ENCODE measurements at places on chromosomes 13 and 19.

- peak; percentile 31 for ATAC-seq
Observed at GRCh38 chr19:932648-933552, 7.1 kb downstream of the ARID3A start.

GRCh38 chr19:8441725-8442544 is 2.8 kb upstream of the HNRNPM start:
- no peak for ATAC-seq

GRCh38 chr13:67120872-67121531 is 109.1 kb downstream of the PCDH9 start:
- no peak for ATAC-seq

DNA sequence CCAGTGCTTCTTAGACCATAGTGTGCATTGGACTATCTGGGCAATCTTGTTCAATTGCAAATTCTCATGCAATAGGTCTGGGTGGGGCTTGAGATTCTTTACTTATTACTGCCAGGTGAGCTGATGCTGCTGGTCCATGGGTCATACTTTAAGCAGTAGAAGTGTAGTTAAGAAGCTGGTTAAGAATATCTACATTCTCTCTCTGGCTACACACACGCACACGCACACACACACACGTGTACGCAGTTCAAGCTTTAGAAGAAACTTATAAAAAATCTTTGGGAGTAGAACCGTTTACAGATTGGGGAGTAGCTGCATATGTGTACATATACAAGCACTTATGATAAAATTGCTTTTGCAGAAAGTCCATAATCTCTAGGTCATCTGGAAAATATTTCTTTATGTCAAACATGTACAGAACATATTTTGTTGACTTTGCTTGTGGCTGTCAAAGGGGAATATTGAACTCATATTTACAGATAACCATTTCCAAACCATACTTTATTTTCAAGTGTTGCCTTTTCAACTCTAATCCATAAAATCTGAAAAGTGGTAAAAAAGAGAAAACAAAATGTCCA is 99.7 kb downstream of the GPC6 start:
- ATAC-seq, result no peak

- ATAC-seq, result no peak
Observed at GRCh38 chr13:93039131-93039530, 187.5 kb upstream of the GPC6 start.

- peak; percentile 57 for ATAC-seq
Observed at GRCh38 chr19:32018014-32018413, 327.4 kb upstream of the ZNF507 start.

DNA sequence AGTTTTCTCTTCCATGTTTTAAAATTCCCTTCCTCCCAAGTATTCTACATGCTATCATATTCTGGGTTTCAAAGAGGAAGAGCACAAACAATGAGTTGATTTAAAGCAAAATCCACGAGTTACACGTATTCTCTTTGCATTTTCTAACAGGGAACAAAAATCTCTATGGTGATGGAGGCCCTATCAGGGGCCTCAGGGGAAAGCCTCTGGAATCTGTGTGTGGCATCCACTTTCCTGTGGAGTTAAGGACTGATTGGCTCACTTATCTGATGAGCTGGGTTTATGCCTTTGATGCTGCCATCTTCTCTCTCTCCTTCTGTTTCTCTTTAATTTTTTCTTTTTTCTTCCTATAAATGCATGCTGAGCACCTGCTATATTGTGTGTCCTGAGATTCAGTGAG is 14.8 kb downstream of the OLFM4 start:
- ATAC-seq, result peak; percentile 77

DNA sequence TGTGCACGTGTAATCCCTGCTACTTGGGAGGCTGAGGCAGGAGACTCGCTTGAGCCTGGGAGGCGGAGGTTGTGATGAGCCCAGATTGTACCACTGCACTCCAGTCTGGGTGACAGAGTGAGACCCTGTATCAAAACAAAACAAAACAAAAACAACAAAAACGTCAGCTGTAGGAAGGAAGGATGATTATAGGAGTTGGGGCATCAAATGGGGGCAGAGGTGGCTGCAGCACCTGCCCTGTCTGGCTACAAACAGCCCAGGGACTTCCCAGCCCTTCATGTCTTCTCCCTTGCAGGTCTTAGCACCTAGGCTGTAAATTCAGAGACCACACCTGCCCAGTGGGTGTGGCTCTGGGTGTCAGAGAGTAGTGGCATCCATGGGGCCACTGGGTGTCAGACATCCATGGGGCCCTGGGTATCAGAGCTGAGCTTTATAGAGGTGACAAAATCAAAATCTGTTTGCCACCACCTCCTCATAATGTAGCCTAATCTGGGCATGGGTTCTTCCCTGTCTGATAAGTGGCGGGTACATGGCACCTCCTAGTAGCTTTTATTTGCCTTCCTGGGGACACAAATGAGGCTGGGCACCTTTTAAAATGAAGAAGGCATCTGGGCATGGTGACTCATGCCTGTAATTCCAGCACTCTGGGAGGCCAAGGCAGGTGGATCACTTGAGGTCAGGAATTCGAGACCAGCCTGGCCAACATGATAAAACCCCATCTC is 4.7 kb upstream of the B3GNT3 start:
- no peak for ATAC-seq

DNA sequence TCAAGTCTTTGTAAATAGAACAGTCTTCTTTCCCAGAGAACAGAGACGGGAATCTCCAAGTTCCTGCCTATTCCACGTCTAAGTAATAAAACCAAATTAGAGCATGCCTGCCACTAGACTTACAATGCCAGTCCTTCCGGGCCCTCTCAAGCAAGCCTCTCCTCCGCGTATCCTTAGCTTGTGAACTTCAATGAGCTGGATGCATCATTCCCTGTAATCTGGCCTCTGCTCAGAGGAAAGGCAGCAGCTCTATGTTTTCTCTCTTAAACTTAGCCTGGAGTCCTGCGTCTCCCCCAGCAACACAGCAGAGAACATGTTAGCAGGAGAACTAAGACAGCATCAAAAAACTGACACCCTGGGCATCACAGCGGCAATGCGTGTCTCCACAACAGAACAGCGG is 8.2 kb downstream of the NALCN start:
- no peak for ATAC-seq

DNA sequence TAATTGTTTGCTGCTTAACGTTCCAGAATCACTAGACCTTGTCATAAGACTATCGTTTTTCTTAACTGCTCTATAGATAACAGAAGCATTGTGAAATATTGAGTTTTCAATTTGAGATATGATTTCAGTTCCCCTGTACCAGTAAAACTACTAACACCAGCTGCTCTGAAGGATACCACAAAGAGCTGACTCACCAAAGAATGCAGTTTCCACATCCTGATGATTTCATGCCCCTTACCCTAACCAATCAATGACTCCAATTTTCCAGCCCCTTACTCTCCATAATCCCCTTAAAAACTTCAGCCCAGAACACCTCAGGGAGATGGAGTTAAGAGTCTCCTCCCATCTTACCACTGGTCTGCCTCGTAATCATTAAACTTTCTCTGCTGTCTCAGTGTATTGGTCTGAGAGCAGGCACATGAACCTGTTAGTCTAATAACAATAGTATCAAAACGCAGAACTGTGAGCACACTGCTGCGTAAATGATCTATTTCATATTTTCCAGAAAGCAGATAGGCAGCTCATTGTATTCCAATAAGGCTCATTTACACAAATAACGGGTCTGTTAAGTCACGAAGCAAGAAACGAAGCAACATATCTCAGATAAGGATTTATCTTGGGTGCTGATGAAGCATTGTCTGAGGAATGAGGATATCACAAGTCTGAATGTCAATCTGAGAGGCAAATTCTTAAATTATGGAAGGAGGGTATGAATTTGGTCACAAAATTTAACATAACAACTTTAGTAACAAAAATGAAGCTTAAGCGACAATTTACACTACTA is 14.1 kb upstream of the CCNA1 start:
- no peak for ATAC-seq

DNA sequence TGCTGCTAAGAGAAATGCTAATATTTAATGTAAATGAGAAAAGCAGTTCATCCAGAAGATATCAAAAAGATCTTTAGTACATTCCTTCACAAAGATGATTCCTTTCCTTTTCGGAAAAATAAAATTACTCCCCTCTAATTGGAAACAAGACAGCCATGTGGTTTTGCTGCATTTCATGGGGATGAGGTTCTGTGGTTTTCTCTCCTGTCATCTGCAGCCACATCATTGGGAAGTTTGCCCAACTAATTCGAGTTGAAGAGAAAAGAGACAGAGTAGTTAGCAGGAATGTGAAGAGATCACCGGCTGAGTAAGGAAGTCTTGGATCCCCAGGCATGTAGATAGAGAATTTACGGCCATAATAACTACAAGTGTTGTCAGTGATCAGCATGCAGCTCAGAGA is 122.1 kb downstream of the CYSLTR2 start:
- ATAC-seq, result no peak

GRCh38 chr19:55384131-55384919 is at the start of gene TMEM238:
Gene TMEM238, minus strand, starts transcription at chr19:55384292. Its CDS starts 33 bp downstream, at chr19:55384259.
- peak; percentile 4 for ATAC-seq

- no peak for ATAC-seq
Observed at GRCh38 chr13:94063096-94063495, 416.4 kb downstream of the DCT start.

DNA sequence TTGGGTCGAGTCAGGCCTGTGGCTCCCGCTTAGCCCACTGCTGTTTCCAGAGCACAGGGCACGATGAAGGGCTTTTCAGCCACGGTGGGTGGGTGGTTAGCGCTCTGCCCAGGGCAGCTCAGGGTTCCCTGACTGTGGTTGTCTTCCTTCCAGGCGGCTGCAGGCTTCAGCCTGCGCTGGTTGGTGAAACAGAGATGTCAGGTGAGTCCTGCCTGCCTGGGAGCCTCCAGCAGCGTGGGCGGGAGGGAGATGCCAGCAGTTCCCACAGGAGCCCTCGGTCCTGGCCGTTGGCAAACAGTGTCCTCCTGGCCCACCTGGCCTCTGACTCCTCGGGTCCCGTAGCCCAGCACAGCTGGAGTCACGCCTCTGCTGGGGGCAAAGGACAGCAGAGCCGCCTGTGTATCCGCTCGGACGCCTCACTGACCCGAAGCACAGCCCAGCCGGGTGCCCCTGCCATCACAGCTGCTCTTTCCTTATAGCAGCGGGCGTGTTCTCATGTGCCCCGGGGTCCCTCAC is 9.7 kb downstream of the ADAT3 start:
- no peak for ATAC-seq

DNA sequence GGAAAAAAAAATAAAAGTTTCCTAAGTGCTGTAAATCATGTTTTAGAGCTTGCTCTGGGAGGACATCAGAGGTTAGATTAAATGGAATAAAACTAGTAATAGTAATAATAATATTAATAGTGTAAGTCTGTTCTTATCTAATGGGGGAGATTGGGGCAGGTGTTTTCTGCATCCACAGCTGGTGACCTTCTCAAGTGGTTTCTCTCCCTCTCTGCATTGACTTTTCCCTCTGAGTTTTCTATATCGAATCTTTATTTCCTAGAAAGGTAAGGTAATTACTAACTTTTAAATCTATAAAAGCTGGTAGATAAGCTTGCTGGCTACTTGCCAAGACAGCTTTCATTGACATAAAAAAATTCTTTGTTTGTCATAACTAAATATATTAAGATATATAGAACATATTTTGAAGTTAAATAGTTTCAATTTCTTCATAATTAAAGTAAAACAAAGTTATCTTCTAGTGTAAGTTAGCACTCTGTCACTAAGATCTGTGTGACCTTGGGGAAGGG is 49.6 kb upstream of the DIAPH3 start:
- ATAC-seq, result no peak

DNA sequence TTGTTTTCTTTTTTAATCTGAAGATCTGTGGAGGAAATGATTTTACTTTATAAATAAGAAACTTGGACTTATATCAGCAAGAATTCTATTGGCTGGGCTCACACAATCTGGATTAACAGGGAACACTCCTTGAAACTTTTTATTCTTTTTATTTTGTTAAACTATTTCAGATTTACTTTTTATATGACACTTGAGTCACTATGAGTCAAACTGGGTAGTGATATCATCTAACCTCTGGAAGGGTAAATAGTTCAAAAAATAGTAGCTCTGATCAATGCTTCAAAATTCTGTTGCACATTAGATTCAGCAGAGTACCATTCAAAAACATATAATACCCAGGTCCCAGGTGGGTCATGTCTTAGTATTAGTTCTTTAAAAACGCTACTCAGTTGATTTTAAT is 55.1 kb upstream of the NBEA start:
- ATAC-seq, result no peak

DNA sequence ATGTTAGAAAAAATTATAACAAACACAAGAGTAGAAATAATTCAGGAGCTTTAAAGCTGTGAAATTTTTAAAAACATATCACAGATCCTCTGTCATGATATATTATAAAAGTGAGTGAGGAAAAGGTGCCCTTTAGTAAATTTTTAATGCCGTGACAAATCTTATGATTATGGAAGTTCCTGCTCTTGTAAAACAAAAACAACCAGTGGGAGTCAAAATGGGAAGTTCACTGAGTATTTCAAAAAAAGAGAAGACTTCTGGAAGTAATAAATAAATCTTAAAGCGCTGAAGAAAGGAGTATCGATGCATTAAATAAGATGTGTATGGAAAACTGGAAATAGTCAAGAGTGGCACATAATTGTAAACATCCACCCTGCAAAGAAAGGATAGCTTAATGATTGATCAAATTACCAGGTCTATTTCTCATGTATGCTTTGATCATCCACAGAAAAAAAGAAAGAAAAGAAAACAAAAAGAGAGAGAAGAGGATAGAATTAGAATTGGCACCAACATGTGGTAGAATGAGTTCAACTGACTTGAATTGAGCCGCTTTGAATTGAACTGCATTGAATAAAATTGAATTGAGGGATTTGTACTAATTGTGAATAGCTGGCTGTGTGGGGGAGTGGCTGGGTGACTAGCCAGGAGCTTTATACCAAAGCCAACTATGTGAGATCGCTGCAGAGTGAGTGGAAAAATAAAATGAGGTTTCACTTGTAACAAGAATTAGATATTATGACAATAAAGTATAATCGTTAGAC is 647.6 kb upstream of the SPRY2 start:
- ATAC-seq, result no peak

DNA sequence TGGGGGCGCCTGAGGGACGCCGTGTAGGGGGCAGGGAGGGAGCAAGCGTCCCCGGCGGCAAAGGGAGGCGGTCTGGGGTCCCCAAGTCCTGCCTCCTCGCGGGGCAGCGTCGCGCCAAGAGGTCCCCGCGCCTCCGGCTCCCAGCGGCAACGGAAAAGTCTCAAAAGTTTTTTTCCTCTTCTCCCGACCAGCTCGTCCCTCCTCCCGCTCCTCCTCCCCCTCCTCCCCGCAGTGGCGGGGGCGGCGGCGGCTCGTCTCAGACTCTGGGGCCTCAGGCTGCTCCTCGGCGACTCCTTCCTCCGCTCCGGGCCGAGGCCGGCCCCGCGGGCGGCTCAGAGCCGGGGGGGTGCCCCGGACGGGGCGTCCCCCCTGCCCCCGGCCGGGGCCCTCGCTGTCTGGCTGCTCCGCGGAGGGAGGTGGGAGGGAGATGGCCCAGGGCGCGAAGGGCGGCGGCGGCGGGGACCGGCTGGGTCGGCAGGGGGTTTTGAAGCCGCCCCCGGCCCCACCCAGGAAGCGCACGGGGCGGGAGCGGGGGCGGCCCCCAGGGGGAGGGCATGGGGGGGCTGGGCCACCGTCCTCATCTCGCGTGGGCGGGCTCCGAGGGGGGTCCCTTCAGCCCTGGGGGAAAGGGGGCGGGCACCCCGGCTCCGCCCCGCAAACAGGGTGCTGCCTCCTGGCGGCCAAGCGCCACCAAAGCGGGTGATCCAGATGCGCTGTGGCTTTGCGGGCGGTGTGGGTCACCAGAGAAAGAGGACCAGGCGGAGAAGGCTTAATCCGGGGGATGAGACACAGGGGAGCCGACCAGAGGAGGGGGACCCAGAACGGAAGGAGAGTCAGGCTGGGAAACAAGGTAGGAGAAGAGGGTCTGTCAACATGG is at the start of gene TGFB1:
Gene TGFB1, minus strand, starts transcription at position 457 of the 877 bp plus-strand sequence. CDS start 878 bp downstream, outside the sequence.
- peak; percentile 68 for ATAC-seq

- ATAC-seq, result no peak
Observed at GRCh38 chr19:38412961-38413360, 10.1 kb downstream of the FAM98C start.

GRCh38 chr13:95247171-95247570 is 54.1 kb downstream of the ABCC4 start:
- ATAC-seq, result no peak
